ENCODE measurements at places on chromosomes 6 and 20.

DNA sequence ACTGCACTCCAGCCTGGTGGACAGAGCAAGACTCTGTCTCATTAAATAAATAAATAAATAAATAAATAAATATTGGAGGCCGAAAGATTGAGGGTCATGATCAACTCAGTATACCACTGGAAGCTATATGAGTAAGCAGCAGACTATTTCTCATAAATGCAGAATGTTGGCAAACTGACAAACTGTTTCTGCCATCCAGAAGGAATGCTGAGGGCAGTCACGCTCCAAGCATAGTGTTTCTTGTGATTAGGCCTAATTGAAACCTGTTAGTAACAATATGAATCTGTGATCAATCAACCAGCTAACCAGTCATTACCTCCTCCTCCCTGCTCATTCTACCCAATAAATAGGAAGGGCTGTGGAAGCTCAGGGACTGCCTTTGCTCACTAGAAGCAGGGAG, 15.2 kb upstream of the KCNK15 start:
- DNase-seq = peak; percentile 96

DNA sequence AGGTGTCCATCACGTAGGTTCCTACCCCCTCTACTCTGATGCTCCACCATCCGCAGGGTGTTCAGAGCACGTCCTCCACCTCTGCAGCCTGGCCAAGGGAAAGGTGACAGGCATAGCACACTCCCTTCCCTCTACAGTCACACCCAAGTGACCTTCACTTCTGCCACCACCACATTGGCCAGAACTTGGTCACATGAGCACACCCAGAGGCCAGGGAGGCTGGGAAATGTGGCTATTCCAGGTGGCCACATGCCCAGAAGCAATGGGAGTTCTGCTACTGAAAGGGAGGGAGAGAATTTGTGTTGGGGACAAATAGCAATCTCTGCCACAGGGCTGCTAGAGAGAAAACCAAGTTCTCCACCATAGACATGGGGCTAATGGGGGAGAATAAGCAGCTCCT, 180.3 kb downstream of the NFATC2 start:
- DNase-seq = no peak

DNA sequence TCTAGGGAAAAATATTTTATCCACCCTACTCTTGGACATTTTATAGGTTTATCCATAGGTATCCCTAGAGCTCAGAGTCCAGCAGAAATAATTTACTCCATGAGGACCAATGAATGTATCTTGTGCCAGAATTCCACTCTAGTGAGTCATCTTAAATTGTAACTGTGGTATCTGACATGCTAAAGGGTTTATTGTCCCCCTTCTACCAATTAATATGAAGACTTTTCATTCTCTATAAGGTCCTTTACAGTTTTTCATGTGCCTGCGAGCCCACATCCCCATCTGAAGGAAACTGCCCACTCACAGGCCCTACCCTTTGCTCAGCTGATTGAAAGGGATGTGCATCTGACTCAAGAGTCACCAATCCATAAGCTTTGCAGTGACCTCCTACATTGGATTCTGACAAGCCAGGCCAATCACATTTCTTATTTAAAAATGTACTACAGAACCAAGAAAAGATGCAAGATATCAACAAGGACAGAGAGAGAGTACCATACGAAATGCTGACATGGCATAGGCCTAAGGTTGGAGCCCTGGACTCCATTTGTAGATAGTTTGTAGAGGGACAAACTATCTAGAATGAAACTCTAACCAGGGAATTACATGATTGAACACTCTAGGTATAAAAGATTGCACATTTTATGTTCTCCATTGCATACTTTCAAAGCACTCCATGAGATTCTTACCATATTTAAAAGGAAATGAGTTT, 93.4 kb upstream of the DEFB112 start:
- DNase-seq = peak; percentile 29

- DNase-seq = no peak
Measured at GRCh38 chr20:25622450-25623224, 1.2 kb downstream of the NANP start.

GRCh38 chr20:32828029-32828680, 8.4 kb downstream of the MAPRE1 start:
- DNase-seq = no peak

- no peak for DNase-seq
Measured at GRCh38 chr6:2078888-2079287, 166.5 kb downstream of the GMDS start.

- DNase-seq = no peak
Measured at GRCh38 chr6:42783876-42784642, 2.2 kb downstream of the BICRAL start.

GRCh38 chr20:10584371-10584770, 89.4 kb downstream of the JAG1 start:
- no peak for DNase-seq

DNA sequence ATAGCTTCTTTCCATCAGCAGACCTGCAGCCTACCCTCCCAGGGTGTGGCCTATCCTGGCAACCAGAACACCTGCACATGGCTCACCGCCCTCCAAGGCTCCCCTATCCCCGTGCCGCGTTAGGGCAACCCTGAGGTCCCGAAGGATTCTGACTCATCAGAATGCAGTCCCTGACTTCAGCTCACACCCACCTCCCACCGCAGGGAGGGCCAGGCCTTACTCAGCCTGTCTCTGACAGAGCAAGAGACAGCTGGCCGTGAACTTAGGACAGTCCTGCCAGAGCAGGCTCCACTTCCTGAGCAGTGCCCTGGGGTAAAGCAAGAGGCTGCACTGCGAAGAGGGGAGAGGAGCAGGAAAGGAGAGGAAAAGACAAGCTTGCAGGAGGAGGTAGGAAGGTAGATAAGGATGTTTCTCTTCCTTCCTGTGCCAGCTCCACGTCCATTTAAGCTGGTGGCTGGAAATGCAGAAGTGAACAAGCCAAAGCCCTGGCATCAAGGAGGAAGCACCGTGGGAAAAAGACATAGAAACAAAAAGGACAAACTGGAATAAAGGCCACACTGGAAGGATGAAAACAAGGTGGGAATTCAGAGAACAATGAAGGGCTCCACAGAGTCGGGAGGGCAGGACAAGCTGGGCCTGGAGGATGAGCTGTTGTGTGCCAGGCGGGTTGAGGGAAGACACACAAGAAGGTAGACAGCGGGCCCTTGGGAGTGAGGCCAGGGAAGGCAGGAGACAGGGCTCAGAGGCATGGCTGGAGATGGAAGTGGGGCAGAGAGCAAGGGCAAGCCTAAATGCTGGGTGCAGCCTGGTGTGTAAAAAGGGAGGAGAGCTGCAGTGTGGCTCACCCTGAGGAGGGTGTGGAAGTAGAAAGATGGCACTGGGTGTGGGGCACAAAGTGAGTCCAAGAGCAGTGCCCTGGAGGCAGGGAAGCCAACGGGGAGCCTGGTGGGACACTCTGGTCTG, 102.7 kb downstream of the SLC23A2 start:
- DNase-seq = peak; percentile 84

DNA sequence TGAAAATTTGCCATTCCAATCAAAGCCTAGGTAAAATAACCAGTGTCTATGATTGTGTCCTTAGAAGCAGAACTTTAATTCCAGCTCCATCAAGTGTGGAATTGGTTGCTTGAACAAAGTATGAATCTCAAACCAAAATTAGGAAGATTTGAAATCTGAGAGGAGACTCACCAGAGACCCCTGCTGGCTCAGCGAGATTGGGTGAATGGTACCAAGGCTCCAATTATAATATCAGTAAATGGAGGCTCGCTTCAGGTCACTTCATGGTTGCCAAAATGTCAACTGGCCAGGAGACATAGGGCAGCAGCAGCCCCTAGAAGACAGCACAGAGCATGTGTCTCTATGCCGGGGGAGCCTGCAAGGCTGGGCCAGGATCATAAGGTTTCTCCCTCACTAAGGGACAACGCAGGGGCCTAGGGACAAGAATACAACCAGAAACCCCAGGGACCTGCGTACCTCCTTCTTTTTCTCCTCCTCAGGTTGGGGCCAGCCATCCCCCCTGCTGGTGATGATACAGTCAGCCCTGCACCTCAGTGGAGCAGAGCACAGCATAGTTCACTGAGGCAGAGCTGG, 14.0 kb downstream of the RBL1 start:
- DNase-seq = no peak

DNA sequence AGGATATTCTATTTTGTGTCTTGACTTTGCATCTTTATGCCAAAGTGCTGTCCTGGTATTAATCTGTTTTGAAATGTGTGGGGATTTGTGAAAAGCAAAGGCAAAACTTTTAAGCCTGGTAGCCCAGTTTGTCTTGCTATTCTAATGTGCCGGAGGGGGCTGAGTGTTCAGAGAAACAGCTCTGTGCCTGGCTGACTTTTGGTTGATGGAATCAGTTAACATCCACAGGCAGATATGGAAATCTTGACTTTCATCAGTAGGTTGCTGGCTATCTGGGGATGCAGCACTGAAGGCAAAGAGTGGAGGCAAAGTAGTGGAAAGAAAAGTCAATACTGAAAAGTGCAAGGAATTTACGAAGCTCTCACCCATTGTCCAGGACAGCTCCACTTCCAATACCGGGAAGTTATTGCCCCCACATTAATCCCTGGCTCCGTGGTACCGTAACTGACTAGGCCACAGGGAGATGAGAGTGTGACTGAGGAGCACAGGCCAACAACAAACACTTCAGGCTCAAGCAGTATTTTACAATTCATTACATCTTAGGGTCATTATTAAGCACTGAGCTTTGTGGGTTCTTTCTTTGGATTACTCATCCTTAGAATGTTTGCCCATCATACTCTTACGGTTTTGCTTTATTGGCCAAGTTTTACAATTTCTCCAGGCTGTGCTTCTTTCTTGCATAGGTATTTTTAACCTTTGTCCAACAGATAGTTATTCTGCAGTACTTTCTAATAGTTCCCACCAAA, 164.6 kb downstream of the MTFR2 start:
- no peak for DNase-seq

DNA sequence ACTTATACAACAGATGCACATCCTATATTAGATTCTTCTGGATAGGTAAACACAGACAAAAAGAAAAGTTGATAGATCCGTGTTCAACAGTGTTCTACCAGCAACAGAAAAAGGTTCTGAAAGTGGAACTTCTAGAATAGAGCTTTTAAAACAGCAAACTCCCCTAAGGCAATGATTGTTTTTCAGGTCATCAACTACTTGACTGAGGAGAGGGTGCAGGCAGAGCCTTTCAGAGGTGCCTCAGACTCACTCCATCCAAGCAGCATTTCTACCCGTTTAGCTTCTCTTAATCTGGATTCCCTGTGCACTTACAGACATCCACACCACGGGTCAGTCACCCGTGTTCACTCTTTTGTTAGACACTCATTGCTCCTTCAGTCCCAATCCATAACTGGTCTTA, 28.9 kb downstream of the FYN start:
- no peak for DNase-seq

DNA sequence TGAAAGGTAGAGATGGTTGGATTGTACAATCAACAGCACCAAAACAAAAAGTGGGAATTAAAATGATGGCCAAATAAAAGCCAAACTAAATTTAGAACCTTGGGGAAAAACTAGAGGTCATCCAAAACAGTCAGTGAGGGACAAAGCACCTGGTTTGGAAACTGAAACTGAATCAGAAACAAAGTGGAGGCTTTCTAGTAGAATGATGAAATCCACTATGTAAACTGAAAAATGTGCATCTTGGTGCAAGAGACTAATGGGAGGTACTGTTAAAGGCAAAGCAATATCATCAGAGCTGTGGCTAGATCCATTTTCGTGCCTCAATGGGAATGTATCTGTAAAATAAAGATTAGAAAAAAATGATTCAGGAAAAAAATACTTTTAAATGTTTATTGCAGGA, 380.0 kb upstream of the GJE1 start:
- no peak for DNase-seq

DNA sequence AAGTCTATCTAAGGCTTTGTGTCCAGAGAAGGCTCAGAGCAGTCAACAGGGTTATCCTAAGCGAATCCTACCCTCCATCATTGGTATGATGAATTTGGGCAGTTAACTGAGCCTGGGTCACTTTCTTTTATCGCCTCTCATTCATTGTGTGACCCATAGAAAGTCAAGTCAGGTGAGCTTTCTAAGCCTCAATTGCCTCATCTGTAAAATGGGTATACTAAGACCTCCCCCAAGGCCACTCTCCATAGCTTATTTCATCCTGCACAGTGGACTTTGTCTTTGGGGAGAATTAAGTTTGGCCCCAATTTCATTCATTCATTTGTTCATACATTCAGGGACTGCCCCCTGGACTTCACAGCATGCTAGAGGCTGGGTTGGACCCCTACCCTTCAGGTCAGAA, 110.5 kb downstream of the DHX35 start:
- DNase-seq = no peak

DNA sequence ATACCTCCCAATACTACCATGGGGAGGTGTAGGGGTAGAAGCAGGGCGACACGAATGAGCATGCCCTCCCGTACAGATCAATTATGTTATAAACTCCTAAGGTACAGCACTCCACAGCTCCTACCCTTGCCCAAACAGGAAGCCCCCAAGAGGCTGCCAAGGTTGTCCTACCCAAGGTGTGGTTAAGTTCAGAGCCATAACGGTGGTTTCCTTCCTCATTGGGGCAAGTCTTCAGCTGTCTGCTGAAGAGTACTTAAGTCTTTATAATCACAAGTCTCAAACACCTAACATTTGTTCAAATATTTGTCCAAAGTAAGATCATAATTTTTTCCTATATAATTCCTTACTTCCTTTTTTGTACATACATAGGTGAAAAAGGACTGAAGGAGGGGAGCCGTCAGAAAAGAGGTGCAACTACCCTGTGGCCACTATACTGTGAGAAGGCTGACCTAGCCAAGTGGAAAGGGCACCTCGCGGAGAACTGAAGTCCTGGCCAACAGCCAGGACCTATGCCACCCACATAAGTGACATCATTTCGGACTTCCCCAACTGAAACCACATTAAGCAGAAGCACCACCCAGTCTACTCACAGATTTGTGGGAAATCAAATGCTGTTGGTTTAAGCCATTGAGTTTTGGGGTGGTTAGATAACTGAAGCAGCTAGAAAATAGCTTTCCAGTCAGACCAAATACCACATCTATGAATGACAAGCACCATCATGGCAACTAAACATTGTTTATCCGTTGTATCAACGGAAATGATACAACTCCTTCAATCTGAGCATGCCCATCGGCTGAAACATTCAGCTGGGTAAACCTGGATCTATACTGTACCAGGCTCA, 2.9 kb upstream of the RAB22A start:
- DNase-seq = no peak

- no peak for DNase-seq
Measured at GRCh38 chr20:24007073-24007595, 18.6 kb upstream of the GGTLC1 start.
